ENCODE measurements at places on chromosomes 3 and 15. TPM values are rescaled to one million over a fixed set of nuclear protein-coding genes. Genes with fewer than 3 reads are reported as not detected.

PLA2G4E gene
- not detected for total RNA-seq

DNA sequence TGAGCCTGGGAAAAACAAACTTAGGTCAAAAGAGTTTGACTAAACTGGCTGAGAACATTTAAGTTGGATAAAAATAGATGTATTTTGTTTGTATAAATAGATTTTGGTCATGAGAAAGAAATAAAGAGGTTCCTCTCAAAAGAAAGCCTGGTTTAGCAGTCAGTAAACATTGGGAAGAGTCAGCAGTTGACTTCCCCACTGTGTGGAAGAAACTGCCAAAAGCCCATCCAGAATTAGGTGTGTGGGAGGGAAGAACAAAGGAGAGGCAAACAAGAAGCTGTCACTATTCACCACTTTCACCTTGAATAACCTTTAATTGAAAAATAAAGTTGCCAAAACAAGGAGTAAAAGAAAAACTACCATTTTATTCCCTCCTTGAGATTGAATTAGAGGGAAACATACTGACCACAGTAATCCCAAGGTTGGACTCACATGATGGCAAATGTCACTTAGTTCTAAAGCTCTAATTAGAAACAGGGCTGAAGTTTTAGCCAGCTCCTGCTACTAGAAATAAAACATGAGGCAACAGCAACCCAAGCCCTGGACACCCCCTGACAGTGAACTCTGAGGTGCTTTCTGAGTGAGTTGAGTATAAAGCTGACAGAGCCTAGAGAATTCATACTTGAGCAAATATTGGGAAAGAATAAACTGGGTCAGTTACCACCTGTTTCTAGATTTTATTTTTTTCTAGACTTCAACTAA, 139.3 kb downstream of the SERPINI1 start:
- no peak for DNase-seq
- H3K27me3 ChIP-seq, result peaks cover 6% of the 10 kb centered on the region
- no peaks in the 10 kb centered on the region for H3K36me3 ChIP-seq
- no peak overlapping the region for H3K4me3 ChIP-seq

DNA sequence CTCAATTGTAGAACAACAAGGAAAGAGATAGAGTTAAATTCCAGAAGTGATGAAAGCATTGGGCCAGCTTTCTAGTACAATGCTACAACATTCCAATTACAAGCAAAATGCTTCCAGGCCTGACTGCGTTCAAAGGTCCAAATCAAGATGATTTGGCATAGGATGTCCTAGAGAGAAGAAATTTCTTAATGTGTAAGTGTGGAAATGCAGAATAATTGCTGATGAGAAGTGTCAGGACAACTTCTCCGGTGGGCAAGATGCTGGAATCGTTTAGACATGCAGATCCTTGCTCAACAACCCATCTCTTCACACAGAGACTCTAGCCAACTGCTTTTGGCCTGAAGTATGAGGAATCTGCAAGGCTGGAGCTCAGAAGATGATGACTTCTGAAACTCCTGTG, 71.1 kb upstream of the PDZRN3 start:
- no peaks in the 10 kb centered on the region for H3K27me3 ChIP-seq
- no peak overlapping the region for H3K4me3 ChIP-seq
- no peaks in the 10 kb centered on the region for H3K4me1 ChIP-seq

- H3K27me3 ChIP-seq, result no peaks in the 10 kb centered on the region
- no peak overlapping the region for H3K4me3 ChIP-seq
- H3K36me3 ChIP-seq, result peaks cover 9% of the 10 kb centered on the region
Measured at GRCh38 chr3:149152420-149152819, 23.0 kb downstream of the HPS3 start.

DNA sequence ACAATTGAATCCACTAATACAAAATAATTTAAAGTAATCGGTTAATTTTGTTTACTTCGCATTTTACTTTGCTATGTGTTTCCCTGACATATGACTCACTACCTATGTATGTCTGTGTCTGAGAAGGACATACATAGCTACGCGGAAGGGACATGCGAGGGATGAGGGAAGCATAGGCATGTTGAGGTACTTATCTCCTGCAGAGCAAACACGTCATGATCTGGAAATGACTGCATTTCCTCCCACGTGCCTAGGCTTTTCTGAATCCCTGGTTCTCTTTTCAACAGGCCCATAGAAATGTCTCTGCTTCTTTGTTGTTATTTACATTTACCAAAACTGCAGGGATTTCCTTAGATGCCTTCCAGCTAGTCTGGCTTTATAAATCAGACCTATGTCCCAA, 27.5 kb downstream of the ALCAM start:
- no peaks in the 10 kb centered on the region for H3K36me3 ChIP-seq
- no peak overlapping the region for H3K27ac ChIP-seq
- peaks cover 6% of the 10 kb centered on the region for H3K27me3 ChIP-seq

ACAP2 gene
- 51.9 TPM for total RNA-seq

P3H2 gene
- total RNA-seq, result not detected

DNA sequence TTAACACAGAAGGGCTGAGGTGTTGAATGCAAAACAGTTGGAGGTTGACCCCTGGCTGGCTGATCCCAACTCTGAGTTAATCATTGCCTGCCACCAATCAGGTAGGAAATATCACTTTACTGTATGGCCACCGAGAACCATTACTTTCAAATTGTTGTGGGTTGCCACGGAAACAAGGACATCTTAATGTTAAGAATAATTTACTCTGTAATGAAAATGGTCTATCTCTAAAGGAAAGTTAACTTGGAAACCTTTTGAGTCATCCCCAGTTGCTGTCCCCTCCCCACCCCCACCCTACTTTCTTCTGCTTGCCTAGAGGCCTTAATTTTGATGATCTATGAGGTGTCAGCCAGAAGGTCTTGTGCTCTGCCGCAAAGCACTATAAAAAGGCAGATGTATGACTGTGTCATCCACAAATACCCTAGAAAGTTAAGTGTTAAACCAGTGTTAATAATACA, 78.7 kb upstream of the SNRK start:
- H3K36me3 ChIP-seq, result no peaks in the 10 kb centered on the region
- no peak overlapping the region for H3K27ac ChIP-seq
- H3K27me3 ChIP-seq, result no peaks in the 10 kb centered on the region
- DNase-seq, result no peak
- no peaks in the 10 kb centered on the region for H3K4me1 ChIP-seq

DNA sequence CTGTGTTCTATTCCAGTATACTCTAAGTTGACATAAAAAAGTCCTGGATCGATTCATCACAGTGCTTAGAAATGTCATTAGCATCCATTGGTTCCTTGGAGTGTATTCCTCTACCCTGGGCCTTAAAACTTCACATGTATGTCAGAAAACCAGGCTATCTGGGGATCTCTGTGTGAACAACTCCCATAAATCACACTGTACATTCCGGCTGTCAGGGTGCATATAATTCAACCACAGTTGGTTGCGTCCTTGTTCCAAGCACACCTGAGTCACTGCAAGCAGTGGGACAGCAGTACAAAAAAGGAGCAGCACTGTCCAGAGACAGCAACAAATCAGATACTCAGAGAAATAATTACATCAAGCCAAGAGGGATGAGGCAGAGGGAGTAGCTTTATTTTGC, 52.4 kb downstream of the PDZRN3 start:
- no peak overlapping the region for H3K4me3 ChIP-seq
- H3K27me3 ChIP-seq, result peaks cover 29% of the 10 kb centered on the region
- DNase-seq, result no peak
- no peaks in the 10 kb centered on the region for H3K36me3 ChIP-seq
- H3K27ac ChIP-seq, result no peak overlapping the region

NUP210 gene
- 123 TPM for total RNA-seq

GRCh38 chr3:149717391-149718056, 34.8 kb downstream of the COMMD2 start:
- no peak overlapping the region for H3K4me3 ChIP-seq
- peak; percentile 49 for DNase-seq
- peaks cover 2% of the 10 kb centered on the region for H3K36me3 ChIP-seq
- H3K4me1 ChIP-seq, result no peaks in the 10 kb centered on the region
- no peak overlapping the region for H3K27ac ChIP-seq
- H3K27me3 ChIP-seq, result no peaks in the 10 kb centered on the region

DNA sequence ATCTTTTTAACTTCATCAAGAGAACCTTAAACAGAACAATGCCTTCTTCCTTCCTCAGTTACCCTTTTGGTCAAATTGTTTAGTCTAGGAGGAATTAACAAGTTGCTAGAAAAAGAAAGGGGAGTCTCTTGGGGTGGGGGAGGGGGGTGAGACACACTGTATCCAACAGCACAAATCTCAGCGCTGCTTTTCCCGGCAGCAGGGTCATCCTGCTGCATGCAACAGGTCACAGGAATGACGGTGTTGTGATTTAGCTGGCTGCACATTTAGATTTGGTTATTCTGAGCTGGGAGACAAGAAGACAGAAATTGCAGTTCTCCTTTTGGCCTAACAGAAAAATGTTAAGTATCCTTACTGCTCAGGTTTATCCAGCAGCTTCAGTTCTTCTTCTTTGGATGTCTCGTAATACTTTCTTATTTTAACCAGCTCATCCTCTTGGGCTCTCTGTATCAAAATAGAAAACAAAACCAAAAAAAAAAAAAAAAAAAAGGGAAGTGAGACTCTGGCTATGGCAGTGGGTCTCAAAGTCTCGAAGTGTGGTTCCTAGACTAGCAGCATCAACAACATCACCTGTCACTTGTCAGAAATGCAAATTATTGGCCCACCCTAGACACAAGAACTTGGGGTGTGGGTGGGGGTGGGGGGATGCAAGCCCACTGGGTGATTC, 190.5 kb downstream of the GREM1 start:
- H3K4me1 ChIP-seq, result no peaks in the 10 kb centered on the region
- no peak for DNase-seq
- H3K27me3 ChIP-seq, result peaks cover 2% of the 10 kb centered on the region
- no peaks in the 10 kb centered on the region for H3K36me3 ChIP-seq

- H3K4me1 ChIP-seq, result no peaks in the 10 kb centered on the region
- no peak overlapping the region for H3K4me3 ChIP-seq
- H3K36me3 ChIP-seq, result no peaks in the 10 kb centered on the region
- peak; percentile 54 for DNase-seq
- no peak overlapping the region for H3K27ac ChIP-seq
- no peaks in the 10 kb centered on the region for H3K27me3 ChIP-seq
Measured at GRCh38 chr15:73305331-73306211, 63.2 kb downstream of the HCN4 start.

SYNPR gene
- total RNA-seq, result not detected

DNA sequence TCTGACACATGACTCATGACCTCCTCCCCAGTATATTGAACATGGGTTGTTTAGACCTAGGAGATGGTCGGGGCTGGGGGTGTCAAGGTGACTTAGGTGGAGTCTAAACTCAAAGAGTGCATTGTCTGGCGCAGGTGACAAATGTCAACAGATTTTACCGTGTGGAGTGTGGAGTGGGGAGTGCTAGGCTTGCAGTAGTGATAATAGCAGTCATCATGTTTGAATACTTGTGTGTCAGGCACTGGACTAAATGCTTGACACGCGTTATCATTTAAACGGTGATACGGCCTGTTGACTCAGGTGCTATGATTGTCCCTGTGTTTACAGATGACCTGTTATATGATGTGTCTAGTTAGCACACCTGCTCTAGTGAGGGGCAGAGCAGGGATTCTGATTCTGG, 30.8 kb downstream of the MUC20 start:
- H3K36me3 ChIP-seq, result no peaks in the 10 kb centered on the region
- H3K27ac ChIP-seq, result no peak overlapping the region
- no peaks in the 10 kb centered on the region for H3K27me3 ChIP-seq
- DNase-seq, result no peak

CXCR6 gene
- total RNA-seq, result 0.85 TPM

- peaks cover 12% of the 10 kb centered on the region for H3K27me3 ChIP-seq
- H3K27ac ChIP-seq, result no peak overlapping the region
- H3K36me3 ChIP-seq, result no peaks in the 10 kb centered on the region
Measured at GRCh38 chr3:140055092-140055791, 120.3 kb downstream of the CLSTN2 start.

GRCh38 chr3:122014741-122015140, 7.3 kb downstream of the ILDR1 start:
- no peak overlapping the region for H3K27ac ChIP-seq
- no peaks in the 10 kb centered on the region for H3K36me3 ChIP-seq
- DNase-seq, result peak; percentile 47
- H3K4me3 ChIP-seq, result no peak overlapping the region

DNA sequence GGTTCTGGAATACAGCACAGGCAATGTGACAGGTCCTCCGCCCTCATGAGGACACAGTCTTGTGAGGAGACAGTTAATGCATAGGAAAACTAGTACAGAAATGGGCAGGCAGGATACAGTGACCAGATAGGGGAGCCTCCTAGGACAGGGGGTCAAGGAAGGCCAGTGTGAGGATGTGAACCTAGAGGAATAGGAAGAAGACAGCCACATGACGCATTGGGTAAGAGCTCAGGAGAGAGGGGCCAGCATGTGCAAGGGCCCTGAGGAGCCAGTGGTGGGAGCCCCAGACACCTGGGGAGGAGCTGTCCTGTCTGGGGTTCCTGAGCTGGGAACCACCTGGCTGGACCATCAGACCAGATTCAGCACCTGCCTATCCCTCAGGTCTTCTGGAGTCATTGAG, 15.6 kb downstream of the IRAK2 start:
- no peak overlapping the region for H3K27ac ChIP-seq
- H3K36me3 ChIP-seq, result peaks cover 6% of the 10 kb centered on the region
- peaks cover 8% of the 10 kb centered on the region for H3K4me1 ChIP-seq
- no peaks in the 10 kb centered on the region for H3K27me3 ChIP-seq

GRCh38 chr15:96625256-96625655, 294.8 kb downstream of the NR2F2 start:
- peaks cover 5% of the 10 kb centered on the region for H3K27me3 ChIP-seq
- H3K4me3 ChIP-seq, result no peak overlapping the region
- no peak overlapping the region for H3K27ac ChIP-seq
- no peaks in the 10 kb centered on the region for H3K4me1 ChIP-seq
- DNase-seq, result no peak

DNA sequence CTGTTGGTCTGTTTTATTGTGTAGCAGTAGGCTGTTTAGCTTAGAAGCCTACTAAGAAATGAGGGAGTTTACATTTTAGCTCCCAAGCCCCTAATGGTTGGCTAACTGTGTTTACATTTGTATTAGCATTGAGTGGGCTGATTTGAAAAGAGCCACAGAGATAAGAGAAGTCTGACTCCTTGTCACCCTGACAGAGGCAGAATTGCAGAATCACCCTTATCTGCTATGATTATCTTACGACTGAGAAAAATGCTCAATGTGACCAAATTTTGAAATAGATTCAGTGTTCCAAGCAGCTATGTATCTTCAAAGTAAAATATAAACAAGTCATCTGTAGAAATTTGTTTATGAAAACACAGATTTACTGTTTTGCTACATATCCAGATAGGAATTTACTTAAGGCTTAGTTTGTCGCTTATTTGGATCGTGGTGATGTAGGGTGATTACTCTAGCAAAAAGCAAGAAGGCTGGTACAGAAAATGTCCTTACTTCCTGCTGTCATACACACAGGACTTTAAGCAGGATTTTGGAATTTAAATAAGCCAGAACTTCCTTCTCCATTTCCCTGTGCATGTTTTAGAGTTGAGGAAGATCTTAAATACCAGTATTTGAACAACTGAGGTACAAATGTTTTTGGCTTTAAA, 19.0 kb downstream of the SEMA6D start:
- no peak overlapping the region for H3K27ac ChIP-seq
- H3K4me1 ChIP-seq, result no peaks in the 10 kb centered on the region
- no peaks in the 10 kb centered on the region for H3K36me3 ChIP-seq
- no peak overlapping the region for H3K4me3 ChIP-seq

CORO2B gene
- total RNA-seq, result 0.11 TPM
